ENCODE measurements at places on chromosomes 6 and 20.

GRCh38 chr20:10225439-10226060 is 6.9 kb downstream of the SNAP25 start:
- DNase-seq: no peak

DNA sequence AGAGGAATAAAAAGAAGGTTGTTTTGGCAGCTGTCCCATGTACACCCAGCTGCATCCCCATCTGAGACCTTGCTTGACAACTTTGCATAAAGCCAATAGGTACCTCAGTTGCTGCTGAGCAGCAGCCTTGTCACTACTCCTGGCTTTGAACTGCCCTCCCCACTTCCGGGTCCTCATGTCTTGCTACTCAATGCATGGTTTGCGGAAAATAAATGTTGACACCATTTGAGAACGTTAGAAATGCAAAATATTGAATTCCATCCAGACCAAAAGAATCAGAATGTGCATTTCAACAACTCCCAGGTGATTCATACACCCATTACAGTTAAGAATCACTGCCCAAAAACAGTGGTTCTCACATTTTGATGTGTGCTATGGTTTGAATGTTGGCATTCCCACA is 32.9 kb downstream of the GPX5 start:
- DNase-seq: no peak

GRCh38 chr20:1576641-1577040 is 19.1 kb upstream of the SIRPD start:
- DNase-seq: no peak

- DNase-seq: no peak
Measured at GRCh38 chr6:41191569-41191968, 9.4 kb downstream of the TREML2 start.

- no peak for DNase-seq
Measured at GRCh38 chr6:156434049-156434794, 343.0 kb upstream of the ARID1B start.

DNA sequence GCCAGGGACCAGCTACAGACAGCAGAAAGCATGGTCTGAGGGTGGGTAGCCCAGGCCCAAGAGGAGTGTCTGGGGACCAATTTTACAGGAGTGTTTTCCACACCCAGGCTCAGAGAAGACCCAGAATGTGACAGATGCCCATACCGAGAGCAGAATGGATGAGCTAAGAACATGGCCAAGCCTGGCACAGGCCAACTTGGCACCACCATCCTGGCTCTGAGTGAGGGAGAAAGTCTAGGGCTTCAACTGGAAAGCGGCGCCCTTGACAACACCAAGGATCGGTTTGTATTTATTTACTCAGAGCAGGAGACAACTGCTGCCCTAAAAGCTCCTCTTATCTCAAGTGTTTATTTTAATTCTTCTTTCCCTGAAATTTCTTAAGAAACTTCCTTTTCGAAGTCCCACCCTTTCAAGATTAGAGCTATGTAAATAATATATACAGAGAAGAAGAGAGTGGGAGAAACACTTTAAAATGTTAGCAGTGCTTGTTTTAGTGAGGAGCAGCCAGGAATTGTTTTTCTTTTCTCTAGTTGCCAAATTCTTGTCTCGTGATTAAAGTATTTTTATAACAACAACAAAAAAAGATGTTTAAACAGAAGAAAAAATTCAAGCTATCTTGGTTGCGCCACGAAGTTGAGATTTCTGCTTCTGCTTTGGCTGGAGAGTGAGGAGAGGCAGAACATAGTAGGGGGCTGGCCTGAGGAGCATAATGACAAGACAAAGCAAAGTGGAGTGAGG is 16.2 kb downstream of the TNXB start:
- no peak for DNase-seq

- no peak for DNase-seq
Measured at GRCh38 chr6:30264743-30265142, 51.5 kb upstream of the TRIM26 start.

GRCh38 chr20:18811904-18812303 is 1.7 kb upstream of the SCP2D1 start:
- no peak for DNase-seq

DNA sequence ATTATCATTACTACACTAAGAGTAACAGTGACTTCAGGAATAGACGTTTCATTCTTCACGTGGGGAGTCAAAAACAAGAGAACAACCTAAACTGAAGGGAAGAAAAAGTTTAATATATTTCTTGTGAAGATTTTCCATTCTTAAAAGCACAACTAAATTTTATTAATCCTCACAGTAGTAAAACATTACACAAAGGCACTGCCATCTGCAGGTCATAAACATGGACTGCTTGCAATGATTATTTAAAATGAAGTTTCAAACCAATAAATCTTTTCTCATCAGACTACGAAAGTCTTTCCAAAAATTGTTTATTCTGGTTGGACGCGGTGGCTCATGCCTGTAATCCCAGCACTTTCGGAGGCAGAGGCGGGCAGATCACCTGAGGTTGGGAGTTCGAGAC is 2.6 kb downstream of the NCOA5 start:
- DNase-seq: no peak

DNA sequence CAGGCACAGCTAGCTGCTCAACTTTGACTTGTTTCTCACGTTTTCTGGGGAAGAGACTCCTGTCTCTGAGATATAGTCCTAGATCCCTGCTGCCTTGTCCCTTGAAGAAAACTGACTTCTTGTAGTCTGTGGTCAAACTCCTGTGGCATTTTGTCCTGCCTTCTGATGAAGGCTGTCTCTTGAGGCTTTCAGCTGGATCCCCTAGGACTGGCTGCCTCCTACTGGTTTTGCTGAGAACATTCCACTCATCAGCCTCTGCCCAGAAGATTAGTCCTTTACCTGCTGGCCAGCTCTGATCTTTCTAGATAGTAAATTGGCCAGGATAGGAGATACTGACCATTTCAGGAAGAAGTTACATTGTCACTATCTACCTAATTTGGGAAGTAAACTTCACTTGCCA is 71.9 kb upstream of the CNR1 start:
- DNase-seq: no peak

- DNase-seq: no peak
Measured at GRCh38 chr20:8601542-8601912, 467.4 kb upstream of the PLCB4 start.

All from NCI-H510A (cell line).